Activated T-helper 1 cell treated with anti-CD3 and anti-CD28 coated beads, Interleukin-2, amount 50 U/mL, for 16 hours (primary cell): ENCODE measurements at places on chromosomes 2 and 18.

DNA sequence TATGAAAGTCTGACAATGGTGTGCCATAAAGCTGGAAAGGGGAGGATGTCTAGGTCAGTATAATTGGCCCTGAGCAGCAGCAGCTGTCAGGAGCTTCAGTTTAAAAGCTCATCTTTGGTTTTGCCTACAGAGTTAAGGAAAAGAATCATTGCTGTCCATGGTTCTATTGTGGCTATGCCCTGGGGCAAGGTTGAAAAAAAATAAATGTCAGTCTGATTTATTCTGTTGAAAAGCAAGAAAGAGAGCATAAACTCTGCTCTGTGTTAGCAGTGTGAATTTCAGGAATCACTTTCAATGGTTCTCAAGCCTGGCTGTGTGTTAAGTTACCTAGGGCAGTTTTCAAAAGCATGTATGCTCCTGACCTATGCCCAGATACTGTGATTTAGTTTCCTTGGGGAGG is 446.7 kb downstream of the SETBP1 start:
- DNase-seq: no peak

DNA sequence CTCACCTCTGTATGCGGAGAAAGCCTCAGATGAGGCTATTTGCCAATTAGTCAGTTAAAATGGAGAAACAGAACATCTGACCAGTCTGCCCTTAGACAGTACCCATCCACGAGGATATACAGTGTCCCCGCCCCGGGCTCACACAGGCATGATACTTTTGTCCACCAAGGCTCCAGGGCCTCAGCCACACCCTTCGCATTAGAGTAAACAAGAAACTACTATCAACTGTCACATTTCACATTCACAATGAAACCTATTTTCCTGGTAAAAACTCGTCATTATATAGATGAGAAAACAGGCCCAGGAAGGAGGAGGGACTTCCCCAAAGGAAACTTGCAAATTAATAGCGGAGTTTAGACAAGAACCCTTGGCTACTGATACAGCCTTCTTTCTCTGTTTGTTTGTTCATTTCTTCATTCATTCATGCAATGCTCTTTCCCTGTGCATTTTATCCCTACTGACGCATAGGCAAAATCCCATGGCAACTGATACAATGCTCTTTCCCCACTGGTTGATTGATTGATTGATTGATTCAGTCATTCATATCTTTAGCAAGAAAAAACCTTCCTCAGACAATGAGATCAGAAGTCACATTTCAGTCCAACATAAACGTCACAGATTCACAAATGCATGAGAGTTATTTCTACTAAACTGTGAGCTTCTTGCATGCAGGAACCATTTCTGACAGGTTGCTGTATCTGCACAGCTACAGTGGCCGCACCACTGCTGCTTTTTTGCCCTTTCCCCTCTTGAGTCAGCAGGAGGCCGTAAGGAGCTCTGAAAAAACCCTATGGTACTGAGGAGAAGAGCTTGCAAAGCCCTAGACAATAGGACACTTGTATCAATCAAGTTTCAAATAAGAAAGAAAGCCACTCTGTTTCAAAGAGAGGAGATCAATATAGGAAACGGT is 777.1 kb downstream of the RNF144A start:
- no peak for DNase-seq

GRCh38 chr18:9617006-9617542 is 2.7 kb upstream of the PPP4R1 start:
- no peak for DNase-seq

DNA sequence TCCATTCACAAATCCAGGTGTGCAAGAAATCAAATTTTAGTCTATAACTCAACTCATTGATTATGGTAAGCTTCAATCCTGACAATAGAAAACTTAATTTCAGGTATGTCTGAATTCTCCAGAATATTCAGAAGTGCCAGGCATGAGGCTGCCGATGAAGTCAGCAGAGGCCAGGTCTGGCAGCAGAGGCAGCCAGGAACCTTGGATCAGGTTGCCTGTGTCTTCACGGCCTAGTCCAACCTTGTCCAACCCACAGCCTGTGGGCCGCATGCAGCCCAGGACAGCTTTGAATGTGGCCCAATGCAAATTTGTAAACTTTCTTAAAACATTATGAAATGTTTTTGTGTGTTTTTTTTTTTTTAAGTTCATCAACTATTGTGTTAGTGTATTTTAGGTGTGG is 46.9 kb upstream of the ASPRV1 start:
- DNase-seq: no peak

DNA sequence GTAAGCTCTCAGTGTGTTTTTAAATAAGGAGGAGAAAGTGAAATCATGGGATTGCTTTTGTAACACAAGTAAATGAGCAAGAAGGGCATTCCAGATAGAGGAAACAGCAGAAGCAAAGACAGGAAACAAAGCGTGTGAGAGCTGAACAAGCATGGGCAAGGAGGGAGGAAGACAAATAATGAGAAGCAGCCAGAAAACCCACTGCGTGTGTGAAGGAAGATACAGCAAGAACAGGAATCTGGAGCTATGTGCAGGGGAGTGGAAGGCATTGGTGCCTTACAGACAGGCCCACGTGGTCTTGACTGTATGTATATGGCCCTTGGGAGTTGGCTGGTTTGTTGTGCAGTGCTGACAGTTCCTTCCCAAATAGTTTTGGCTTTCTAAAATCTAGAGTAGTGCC is 88.6 kb downstream of the AAK1 start:
- no peak for DNase-seq

- DNase-seq: no peak
Observed at GRCh38 chr2:240512666-240513535, 44.9 kb downstream of the ANKMY1 start.

GRCh38 chr2:138122891-138123290 is 158.6 kb downstream of the HNMT start:
- no peak for DNase-seq

- DNase-seq: no peak
Observed at GRCh38 chr18:51516478-51517038, 319.1 kb upstream of the MEX3C start.

DNA sequence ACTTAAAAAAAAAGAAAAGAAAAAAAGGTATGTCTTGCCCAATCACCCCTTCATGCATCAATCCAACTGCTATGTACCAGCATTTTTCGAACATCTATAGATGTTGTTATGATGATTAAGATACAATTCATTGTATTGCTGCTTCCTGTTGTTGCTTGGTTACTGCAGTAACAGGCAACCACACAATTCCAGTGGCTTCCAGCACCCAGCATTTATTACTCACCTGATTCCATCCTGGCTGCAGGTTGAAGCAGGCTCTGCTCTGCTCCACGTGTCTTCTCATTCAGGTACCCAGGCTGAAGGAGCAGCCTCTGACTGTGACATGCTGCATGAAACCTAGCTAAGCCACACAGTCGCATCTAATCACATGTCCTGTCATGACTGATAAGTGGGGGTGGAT is 196.9 kb downstream of the INO80D start:
- DNase-seq: no peak

GRCh38 chr2:207164006-207164831 is 1.5 kb downstream of the KLF7 start:
- DNase-seq: no peak

DNA sequence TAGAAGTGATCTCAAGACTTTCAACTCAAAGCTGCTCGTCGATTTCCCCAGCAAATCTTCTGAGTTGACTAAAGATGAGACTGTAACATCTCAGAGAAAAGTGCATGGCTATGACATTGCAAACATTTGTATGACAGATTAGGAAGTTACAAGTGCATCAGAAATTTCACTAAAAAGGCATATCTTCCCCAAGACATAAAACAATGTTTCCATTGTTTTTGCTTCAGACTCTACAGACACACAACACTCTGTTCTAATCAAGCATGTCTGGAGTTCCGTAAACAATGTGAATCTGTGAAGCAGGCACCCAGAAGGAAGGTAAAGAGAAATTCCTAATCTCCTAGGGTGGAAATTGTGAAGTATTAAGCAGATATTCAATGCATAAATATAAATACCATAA is 144.6 kb upstream of the LYPD1 start:
- DNase-seq: no peak

DNA sequence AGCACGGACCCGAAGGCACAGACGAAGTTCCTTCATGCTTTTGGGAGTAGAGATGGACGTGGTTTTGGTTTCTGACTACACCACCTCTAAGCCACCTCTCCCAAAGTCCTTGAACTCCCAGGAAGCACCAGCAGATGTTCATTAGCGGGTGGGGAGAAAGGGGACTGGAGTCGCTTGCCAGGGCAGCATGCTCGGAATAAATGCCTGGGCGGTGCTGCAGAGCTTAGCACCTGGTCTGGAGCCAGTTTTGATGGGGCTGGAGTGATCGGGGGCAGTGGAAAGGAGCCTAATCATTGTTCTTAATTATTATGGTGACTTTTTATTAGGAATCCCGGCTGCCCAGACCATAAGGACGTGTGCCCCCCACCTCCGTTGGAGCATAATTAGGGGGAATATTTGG is 220.8 kb downstream of the TFCP2L1 start:
- no peak for DNase-seq

- no peak for DNase-seq
Observed at GRCh38 chr2:180413336-180413735, 406.2 kb upstream of the CWC22 start.

DNA sequence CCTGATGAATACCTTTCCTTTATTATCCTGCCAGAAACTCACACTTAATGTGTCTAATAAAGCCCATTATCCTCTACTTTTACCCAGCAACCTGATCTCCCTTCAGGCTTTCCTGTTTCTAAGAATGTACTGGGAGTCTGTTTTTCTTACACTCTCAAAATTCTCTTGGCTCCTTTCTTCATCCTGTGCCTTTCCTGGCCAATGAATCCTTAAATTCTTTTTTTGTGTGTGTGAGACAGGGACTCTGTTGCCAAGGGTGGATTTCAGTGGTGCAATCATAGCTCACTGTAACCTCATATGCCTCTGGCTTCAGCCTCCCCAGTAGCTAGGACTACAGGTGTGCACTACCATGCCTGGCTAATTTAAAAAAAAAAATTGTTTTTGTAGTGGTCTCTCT is 72.7 kb downstream of the MAP2 start:
- DNase-seq: no peak

GRCh38 chr2:79511320-79511951 is 1.4 kb upstream of the CTNNA2 start:
- DNase-seq: no peak

GRCh38 chr2:138187221-138187620 is 222.9 kb downstream of the HNMT start:
- DNase-seq: no peak

- no peak for DNase-seq
Observed at GRCh38 chr2:98459496-98460175, 15.0 kb downstream of the INPP4A start.

GRCh38 chr2:32436150-32436549 is 79.3 kb downstream of the BIRC6 start:
- DNase-seq: no peak

GRCh38 chr18:59717291-59717690 is 20.1 kb upstream of the CCBE1 start:
- DNase-seq: no peak

GRCh38 chr18:48739266-48740067 is 200.6 kb downstream of the CTIF start:
- no peak for DNase-seq

DNA sequence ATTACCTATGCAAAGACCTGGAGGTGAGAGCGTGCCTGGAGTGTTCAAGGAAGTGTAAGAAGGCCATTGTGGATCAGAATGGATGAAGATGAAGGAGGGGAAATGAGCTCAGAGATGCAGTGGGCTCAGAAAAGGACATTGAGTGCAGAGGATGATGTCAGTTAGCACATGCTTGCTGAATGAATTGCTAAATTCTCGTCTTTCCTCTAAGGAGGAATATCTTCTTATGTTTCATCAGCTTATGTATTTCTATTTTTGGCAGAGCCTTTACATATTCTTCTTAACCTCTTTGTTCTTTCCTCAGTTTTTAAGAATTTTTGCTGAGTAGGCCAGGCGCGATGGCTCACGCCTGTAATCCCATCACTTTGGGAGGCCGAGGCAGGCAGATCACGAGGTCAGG is 30.9 kb downstream of the FAM171B start:
- no peak for DNase-seq

- DNase-seq: no peak
Observed at GRCh38 chr2:26430826-26431225, 29.1 kb downstream of the DRC1 start.

- DNase-seq: no peak
Observed at GRCh38 chr18:49127471-49128190, 176.9 kb upstream of the SMAD7 start.

GRCh38 chr2:113406114-113406513 is 31.4 kb upstream of the ZNG1B start:
- DNase-seq: no peak

- no peak for DNase-seq
Observed at GRCh38 chr2:241850544-241851324, 8.0 kb downstream of the PDCD1 start.

DNA sequence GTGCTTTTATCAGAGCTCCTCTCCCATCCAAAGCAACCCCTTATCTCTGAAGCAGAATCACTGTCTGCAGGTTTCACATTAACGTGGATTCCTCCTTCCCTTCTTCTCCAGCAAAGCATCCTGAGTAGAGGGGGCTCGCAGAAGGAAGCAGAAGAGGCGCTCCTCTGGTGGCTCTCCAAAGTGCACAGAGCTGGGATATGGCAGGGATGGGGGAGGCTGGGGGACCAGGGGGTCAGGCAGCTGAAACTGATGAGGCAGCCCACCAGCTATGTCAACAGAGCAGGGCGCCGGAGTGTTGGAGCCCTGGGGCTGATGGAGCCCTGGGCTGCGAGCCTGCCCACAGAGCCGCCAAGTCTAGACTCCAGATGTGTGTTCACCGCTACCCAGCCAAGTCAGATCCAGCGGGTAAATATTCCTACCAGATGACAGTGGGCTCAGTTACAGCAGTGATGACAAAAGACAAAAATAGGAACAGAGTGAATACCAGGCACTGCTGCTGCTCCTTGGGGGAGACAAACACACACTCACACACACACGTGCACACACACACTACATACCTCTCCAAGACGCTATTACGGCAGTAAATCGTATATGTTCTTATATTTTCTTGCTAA is 678.3 kb upstream of the ID2 start:
- no peak for DNase-seq

GRCh38 chr18:54415086-54415485 is 57.4 kb downstream of the C18orf54 start:
- DNase-seq: no peak

- no peak for DNase-seq
Observed at GRCh38 chr2:176111309-176111663, 4.2 kb downstream of the HOXD11 start.

DNA sequence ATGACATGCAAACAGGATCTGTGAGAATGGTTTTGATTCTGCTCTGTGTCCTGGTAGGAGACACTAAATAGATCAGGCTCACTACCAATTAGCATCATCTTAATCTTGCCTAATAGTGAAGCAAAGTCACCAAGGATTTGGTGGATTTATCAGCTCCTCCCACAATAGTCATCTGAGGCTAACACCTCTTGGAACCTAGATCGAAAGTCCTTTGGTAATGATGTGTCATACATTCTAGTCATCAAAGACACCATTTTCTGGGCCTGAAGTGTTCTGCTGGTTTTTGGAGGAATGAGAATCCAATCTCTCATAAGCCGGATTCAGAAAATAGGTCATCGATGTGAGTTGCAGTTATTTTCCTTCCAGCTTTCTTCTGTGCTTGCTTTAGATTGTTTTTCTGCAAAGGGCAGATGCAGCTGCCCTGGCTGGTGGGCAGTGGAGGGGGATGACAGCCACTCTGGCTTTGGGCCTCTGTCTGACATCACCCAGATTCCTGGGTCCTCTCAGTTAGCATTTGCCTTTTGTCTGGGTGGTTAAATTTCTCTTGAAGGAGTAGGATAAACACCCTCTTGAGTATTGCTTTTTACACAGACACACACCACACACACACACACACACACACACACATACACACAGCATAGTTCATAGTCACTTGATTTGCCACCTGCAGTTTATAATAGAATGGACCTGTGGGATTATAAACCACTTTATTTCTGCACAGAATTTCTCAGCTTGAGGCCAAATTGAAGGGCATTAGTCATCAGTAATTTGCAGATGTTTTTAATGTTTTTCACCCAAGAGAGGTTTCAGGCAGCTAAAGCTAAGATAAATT is at the start of gene MYO3B:
TSS of gene MYO3B (plus strand) at position 198 of the 832 bp plus-strand sequence. CDS start at position 339, 141 bp downstream.
- DNase-seq: no peak
